Activated T-helper 1 cell treated with anti-CD3 and anti-CD28 coated beads, Interleukin-2, amount 50 U/mL, for 16 hours (primary cell): ENCODE measurements at places on chromosomes 5 and 9.

DNA sequence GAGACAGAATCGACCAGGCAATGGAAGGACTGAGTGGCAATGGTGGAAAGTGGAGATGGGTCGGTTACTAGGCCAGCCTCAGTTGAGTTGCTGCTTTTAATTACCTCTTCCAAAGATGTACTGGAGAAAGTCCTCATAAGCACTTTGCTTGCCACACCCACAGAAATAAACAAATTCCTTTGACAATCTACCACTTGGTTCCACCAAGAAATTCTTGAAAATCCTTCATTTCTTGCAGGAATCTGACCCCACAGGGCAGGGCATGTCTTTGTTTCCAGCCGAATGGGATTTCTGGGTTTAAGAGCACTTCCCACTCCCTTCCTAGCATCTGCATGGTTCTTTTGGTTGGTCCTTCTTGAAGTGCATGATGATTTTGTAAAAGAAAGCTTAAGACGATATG, 54.5 kb downstream of the ADAMTS12 start:
- DNase-seq, result no peak

DNA sequence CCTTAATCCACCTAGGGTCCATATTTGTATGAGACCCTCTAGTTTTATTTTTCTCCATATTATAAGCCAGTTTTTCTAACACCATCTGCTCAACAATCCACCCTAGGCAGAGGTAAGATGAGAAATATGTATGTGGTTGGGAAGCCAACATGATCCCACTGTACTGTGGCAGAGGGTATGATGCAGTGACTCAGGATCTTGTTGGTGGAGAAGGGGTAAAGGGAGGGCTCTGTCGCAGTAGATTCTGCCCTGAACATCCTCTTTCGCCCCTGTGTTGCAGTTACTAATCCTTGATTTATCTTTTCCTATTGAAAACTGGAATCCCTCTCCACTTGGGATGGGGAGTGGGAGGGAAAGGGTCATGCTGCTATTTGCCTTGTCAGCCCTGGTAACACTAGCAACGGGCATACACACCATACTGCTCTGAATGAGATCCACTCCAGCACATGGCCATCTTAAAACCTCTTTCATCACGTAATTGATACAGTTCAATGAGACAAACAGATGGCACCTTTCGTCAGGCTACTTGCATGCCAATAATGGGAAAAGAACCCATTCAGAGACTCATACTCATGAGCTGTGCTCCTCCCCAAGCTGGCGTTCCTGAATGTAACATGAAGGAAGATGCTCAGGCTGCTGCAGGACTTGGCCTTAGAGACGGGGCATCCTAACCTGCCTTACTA, 63.0 kb downstream of the ADAMTS12 start:
- no peak for DNase-seq

- DNase-seq, result no peak
Measured at GRCh38 chr5:83417884-83418283, 53.7 kb upstream of the VCAN start.

DNA sequence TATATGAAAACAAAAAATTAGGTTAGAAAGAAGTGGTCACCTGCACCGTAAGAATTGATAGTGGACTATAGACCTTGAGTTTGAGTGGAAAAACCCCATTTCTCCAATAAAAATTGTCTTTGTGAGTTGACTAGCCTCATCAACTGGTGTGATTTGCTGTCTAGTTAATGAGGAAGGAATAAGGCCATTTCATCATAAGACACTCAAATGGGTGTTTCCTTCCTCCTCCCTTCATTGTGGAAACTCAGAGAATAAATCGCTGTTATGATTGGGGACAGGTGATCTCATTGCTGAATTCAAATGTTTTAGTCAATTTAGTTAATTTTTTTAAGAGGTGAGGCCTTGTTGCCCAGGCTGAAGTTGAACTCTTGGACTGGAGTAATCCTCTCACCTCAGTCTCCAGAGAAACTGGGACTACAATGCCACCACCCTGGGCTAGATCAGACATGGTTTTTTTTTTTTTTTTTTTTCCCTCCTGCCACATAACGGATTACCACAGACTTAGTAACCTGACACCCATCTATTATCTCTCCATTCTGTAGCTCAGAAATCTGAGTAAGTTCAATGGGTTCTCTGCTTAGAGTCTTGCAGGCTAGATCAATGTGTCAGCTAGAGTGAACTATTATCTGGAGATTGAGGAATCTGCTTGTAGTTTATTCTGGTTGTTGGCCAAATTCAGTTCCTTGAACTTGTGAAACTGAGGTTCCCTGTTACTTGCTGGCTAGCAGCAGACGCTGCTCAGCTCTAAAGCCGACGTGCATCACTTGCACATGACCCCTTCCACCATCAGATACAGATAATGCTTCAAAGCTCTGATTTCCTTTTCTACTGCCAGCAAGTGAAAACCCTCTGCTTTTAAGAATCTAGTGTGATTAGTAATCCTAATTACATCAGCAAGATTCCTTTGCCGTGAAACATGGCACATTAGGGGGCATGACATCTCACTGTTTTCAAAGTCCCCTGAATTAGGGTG, 663.8 kb upstream of the CDH9 start:
- no peak for DNase-seq
